Inflammatory macrophage (primary cell): ENCODE measurements at places on chromosomes 2 and 18.
A peak's percentile ranks its signal among the peaks of the same experiment; 100 is the strongest.

DNA sequence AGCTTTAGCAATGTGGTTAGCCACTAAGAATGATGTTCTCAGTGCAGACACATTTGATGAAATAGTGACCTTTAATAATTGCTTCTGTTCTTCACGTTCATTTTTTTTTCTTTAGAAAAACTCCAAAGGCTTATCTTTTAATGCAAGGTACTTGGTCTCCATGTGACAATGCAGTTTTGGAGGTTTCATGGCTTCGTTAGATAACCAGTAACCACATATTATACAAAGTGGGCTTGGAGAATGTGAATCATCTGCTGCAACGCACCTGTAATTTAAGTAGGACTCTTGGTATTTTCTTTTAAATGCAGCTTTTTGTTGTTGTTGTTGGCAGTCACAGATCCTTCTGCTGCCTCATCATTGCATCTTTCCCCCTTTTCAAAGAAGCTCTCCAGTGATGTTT is 1606.3 kb downstream of the SUCLG1 start:
- DNase-seq, result no peak

GRCh38 chr2:104432401-104432800 is 421.5 kb upstream of the POU3F3 start:
- no peak for DNase-seq

- DNase-seq, result no peak
Observed at GRCh38 chr18:30192216-30192615, 850.3 kb downstream of the DSC3 start.

DNA sequence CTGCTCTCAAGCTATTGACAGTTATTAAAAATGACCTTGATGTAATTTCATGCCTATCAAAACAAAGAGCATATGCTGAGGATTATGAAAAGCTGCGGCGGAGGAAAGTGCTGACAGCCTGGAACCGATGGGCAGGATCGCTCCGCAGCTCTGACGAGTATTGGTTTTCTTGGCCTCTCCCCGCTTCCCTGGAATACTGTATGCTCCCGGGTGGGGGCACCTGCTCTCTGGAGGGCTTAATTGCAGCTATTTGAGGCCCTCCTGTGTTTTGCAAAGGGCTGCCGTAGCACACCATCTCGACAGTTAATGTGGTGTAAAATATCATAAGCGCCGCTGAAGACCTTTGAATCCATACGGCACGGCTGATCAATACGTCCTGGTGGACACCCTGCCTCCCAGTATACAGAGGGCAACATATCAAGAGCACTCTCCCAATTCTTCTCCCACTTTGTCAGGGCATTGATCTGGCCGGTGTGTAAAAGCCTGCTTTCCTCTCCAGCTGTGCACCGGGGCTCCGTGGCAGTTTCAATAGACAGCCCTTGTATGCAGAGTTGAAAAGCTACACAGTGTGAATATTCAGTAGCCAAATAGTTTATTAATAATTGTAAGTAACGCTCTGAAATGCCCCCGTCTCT is 662.4 kb downstream of the GALR1 start:
- no peak for DNase-seq

- DNase-seq, result no peak
Observed at GRCh38 chr2:106105151-106105922, 88.8 kb downstream of the UXS1 start.

DNA sequence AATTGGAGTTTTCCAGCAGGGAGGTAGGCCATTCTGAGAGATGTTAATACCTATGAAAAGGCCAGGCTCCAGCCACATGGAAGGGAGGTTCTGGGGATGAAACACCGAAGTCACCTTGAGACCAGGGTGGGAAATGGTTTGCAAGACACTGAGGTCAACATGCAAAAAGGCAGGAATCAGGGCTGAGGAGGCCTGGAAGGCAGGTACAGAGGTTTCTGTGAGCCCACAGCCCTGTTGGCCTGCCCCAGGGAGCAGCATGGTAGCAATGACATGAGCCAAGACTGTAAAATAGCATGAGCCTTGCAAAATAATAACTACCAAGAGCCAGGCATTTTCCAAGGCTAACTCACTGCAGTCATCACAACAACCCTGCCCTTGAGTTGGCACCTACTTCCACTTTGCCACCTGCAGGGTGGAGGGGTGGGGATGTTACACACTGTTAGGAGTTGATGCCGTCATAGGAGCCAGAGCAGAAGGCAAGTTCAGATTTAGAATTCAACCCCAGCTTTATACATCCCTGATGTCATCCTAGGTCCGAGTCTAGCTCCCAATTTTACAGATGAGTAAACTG is 61.3 kb downstream of the ZBTB7C start:
- no peak for DNase-seq

DNA sequence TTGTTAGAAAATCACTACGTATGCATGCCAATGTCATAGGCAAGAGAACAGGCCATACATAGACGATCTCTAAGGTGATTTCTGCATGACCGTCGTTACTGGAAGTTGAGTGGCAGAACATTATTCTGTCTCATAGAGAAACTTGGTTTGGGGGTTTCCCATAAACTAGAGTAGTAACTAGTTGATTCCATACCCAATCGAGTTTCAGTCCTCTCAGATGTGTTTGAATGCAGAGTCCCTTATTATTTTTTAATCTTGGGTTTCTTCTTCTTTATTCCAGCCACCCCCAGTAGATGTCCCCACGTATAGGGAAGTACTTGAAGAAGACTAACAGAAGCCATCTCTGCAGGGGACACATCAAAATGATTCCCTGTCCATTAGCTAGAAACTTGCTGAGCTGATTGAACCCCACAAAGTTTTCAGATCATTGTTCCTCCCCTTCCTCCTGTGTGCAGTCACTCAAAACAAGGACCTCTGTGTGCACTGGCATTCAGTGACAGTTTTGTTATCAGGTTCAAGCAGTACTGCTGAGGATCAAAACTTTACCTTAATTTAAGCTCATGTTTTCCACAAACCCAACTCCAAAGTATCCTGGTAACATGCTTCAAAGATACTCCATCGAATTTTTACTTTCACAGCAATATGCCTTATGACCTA is 68.4 kb upstream of the CDCA7 start:
- DNase-seq, result no peak

GRCh38 chr18:60950634-60951033 is 382.6 kb upstream of the CDH20 start:
- no peak for DNase-seq

GRCh38 chr2:226791487-226792081 is 8.0 kb downstream of the IRS1 start:
- peak; percentile 90 for DNase-seq

DNA sequence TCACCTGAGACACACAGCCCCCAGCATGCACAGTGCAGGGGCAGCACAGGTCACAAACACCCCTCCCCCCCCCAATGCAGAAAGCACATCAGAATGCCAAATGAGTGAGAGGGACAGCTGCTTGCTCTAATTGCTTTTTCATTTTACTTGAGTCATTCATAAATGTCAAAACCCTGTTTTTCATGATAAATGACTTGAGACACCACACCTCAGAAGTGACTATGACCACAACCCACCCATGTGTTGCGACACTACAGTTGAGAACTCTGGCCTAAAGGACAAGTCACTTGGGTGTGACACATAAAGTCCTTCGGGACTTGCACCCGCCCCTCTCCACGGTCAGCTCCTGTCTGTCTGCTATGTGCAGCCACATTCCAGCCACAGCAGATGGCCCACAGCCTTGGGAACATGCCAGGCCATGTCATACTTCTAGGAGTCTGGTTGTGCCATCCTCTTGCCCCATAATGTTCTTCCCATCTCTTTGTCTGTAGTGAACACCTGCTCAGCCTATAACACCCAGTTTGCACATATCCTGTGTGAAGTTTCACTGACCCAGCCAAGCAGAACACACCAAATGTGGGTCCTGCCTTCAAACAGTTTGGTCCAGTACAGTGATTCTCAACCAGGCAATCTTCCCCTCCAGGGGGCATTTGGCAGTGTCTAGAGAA is 30.2 kb upstream of the RIOK3 start:
- DNase-seq, result peak; percentile 96

DNA sequence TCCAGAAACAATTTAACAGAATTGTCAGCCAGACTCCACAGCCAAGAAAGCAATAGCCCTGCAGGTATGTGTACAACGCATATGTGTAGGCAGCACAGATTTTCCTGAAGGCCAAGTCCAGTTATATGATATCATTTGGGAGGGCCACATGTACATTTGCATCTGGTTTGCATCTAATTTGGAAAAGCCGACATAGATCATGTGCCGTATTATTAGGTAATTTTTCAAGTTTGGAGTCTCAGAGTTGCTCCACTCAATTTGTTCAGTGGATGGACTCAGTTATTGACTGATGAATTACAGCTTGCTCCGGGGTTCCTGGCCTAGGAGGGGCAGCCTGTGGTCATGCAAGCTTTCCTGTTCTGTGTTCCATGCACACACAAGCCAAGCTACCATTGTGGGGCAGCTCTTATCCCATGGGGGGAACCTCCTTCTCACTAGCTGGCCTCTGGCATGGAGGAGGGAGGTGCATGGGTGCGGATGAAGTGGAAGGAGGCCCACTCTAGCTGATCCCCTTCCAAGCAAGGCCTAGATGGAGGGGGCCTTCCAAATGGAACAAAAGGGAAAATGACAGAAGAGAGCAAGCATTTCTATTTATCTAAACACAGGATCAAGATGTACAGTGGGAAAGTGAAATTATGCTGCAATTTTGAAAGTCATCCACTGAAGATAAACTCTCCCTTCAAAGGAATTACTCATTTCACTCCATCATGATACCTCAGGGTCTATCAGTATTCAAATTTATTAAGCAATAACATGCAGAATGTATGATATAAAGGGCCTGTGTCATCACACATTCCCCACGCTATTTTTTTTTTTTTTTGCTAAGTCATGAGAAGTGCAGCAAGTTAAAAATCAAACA is 202.6 kb upstream of the SMAD2 start:
- DNase-seq, result no peak

- peak; percentile 85 for DNase-seq
Observed at GRCh38 chr2:102848366-102848839, 86.6 kb downstream of the TMEM182 start.

GRCh38 chr2:188623995-188624643 is 332.4 kb downstream of the GULP1 start:
- DNase-seq, result no peak

GRCh38 chr2:6140509-6140908 is 448.3 kb downstream of the SOX11 start:
- no peak for DNase-seq
